Sigmoid colon (tissue), 7 donors: ENCODE measurements at places on chromosomes 3 and 15. TPM values are rescaled to one million over a fixed set of nuclear protein-coding genes. Genes with fewer than 3 reads are reported as not detected.

Gene TNFSF10
- total RNA-seq, result 24.1 TPM

Gene TMEM108
- total RNA-seq, result 0.82 TPM

Gene PLD1
- 12.1 TPM for total RNA-seq

DNA sequence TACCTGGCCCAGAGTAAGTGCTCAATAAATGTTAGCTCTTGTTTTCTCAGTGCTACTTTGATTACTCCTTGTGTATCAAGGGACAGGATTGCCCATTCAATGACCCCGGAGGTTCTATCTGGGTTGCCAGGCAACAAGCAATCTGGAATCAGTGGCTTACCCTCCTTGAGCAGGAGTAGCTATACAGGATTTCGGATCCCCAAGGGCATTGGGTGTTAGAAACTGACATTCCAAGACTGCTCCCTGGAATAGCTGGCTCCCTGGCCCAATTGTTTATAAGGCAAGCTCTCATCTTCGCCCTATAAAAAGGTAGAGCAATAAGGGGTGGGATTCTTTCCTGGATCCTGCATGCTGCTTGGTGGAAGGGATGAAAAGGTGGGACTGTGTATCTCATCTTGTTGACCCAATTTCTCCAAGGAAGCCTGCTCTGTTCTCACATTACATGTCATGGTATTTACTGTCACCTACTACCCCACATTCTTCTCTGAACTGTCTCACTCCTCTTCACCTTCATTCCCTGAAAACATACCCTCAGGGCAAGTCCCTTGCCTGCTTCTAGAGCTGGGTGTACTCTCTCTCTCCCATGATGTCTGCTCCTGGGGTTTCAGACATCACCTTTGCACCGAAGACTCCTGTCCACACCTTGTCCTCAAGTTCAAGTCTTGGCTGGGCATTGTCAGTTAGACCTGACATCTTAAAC lies 26.4 kb upstream of the SCN10A start:
- no peak for DNase-seq

DNA sequence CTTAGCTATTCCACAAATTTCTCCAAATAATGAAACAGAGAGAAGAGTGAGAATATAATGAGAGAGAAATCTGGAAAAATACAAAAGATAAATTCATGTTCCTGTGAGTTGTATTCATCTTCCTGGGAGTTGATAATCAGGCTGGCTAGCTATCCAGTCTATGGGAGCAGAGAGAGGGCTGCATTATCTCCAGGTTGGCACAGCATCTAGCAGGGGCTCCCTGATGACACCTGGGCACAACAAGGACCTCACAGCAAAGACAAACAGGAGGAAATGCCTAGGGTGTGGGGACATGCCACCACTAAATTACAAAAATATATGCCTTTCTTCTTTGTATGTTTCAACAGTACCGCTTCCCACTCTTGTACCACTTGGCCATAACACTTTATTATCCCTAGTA lies 1.9 kb downstream of the EHD4 start:
- DNase-seq, result peak; percentile 29

Gene GOLGA6D
- total RNA-seq, result not detected

Gene UBA5
- total RNA-seq, result 21.6 TPM

Gene MINAR1
- total RNA-seq, result 0.36 TPM

DNA sequence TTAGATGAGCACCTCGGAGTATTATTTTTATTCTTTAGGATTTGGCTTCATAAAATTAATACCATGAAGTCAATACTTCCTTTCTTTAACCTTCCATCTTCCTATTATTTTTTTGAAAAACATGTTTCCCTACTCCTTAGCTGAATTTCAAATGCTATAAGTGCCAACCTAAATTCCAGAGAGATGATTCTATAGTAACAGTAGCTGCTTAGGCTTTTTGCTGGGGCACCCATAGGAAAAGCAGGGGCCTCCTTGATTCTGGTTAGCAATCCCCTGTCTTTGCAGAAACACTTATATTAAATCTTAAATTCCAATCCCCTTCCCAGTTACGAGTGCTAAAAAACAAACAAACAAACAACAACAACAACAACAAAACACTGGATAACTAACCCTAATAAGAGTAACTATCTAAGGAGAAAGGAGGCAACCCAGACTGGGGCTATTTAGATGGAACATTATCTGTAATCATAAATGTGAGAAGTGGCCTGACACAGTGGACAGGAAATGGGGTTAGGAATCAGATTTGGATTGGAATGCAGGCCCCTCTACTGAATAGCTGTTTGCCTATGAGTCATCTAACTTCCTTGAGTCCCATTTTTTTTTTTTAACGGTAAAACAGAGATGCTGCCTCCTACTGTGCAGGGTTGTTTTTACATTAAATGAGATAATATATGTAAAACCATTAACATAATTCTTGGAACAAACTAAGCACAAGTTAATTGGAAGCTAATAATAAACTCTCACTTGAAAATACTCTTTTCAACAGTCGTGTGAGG lies 148.1 kb downstream of the WDR72 start:
- DNase-seq, result no peak

DNA sequence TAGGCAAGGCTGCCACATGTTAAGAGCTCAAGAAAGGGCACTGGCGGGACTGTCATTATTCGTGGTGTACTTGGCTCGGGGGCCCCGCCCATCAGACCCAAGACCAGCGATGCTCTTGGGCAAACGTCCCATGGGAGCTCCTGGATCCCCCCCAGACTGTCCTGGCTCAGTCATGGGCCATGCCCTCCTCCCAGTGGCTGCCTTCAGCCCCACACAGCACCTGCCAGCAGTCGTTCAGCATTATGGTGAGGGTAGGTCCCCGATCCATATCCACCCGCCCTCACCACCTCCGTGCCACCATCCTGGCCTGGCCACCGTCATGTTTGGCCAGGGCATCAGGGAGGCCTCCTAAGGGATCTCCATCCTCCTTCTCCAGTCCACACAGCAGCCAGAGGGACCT lies 51.4 kb upstream of the IQSEC1 start:
- peak; percentile 19 for DNase-seq

GRCh38 chr3:58026598-58026997 lies 18.4 kb downstream of the FLNB start:
- DNase-seq, result no peak

Gene SERPINI2
- not detected for total RNA-seq

Gene CLDN18
- not detected for total RNA-seq

DNA sequence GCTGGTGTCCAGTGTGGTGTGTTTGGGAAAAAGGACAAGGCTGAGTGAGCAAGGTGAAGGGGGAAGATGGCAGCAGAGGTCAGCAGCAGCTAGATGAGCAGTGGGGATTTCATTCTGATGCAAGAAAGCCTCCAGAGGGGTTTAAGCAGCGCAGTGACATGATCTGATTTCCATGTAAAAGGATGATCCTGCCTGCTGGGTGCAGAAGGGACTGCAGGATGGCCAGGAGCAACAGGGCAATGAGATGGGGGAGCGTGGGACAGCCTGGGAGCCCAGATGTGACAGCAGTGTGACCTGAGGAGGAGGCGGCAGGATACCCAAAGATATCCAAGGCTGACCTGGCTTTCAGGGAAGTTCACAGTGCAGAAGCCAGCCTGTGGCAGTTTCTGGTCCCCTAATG lies 6.1 kb downstream of the WNT7A start:
- DNase-seq, result no peak

DNA sequence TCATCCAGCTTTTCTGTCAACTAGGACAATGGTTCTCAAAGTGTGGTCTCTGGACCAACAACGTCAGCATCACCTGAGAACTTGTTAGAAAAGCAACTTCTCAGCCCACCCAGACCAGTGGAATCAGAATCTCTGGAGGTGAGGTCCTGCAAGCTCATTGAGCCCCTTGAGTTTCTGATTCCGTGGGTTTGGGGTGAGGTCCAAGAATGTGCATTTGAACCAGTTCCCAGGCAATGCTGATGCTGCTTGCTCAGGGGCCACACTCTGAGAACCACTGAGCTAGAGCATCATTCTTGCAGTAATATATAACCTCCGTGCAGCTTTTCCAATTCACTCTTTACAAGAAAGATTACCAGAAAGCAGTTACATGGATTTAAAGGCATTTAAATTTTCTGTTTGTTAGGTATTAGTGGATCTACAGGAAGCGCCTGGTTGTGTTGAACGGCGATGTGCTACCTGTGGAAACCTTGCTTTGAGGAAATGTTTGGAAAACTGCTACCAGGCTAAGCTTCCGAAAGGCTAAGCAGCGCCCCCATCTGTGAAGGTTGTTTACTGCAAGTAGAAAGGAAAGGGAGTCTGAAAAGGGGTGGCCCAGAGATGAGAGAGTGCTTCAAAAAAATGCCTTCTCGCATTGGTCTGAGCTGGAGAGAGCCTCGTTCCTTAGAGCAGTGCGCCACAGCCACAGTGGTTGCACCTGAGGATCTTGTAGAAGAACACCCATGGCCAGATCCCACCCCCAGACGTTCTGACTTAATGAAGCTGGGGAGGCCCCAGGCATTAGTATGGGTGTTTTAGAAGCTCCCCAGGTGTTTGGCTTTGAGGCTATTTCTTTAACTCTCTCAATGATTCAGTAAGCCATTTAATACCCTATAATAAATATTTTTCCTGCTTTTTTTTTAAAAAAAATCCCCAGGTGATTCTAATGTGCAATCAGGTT lies 50.0 kb downstream of the RLBP1 start:
- DNase-seq, result peak; percentile 65

- no peak for DNase-seq
These were observed 96.1 kb downstream of the STAC start for GRCh38 chr3:36476286-36476942.

- no peak for DNase-seq
These were observed 90.0 kb downstream of the TGFBR2 start for GRCh38 chr3:30696403-30696819.

Gene TOMM70
- total RNA-seq, result 54.9 TPM

GRCh38 chr3:175187586-175187985 lies 328.5 kb downstream of the NAALADL2 start:
- DNase-seq, result no peak

DNA sequence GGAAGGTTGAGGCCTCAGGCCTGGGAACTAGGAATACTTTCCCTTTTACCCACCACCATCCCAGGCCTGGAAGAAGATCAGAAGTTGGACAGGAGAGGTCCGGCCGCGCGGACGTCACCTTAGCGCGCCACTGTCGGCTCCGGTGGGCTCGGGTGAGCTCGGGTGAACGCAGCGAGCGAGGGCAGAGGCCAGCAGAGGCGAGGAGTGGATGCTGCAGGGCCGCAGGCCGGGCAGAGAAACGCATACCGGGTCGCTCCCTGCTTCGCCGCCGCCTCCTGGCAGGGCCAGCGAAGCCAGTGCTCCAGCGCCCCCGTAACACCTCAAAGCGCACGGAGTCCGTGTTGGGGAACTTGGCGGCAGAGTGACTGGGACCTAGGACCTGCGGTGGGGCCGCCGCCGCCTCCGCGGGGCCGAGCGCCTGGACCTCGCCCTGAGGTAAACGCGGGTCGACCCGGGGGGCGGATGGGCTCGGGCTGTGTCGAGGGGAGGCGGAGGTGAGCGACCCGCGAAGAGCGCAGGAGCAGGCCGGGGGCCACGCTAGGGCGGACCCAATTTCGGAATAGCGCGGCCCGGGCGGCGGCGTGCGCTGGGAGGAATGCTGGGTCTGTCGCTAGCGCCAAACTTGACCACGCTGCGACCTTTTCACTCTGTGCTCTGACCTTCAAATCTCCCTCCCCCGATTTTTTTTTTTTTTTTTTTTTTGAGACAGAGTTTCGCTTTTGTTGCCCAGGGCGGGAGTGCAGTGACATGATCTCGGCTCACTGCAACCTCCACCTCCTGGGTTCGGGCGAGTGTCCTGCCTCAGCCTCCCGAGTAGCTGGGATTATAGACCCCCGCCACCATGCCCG lies 1.6 kb downstream of the CYP11A1 start:
- peak; percentile 81 for DNase-seq

- no peak for DNase-seq
These were observed 9.2 kb downstream of the SKIC8 start for GRCh38 chr15:78290222-78290621.

DNA sequence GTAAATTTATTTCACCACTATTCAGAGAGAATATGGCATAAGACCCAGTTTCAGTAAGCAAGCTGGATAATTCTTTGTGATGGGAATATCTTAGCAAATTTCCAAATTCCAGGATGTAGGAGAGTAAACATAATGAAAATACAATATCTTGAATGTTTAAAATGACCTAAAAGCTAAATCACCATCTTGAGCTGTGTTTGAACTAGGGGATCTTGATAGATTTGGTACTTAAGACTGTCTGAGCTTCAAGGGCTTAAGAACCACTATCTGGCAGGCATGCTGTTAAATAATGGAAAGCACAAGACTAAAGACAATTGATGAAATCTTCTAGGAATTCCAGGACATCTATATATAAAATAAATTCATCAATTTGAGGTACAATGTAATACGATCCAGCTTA lies 217.7 kb downstream of the ATP8B4 start:
- DNase-seq, result no peak

Gene MELTF
- total RNA-seq, result 3.6 TPM

DNA sequence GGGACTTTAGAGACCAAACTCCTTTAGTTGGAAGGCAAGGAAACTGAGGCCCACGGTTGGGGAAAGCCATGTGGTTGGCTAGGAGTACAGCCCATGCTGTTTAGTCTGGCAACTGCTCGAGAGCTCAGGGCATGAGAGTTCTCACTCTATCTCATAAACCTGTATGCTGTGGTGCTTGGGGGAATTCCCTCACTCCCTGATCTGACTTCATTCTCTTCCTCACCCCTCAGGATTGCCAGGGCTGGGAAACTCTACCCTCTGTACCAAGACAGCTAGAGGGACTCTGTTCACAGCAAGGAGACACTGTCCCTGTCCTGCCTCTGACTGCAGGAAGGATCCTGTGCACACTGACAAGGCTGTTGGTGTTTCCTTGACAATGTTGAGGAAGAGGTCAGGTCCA lies 230.2 kb downstream of the ZNF621 start:
- DNase-seq, result no peak

DNA sequence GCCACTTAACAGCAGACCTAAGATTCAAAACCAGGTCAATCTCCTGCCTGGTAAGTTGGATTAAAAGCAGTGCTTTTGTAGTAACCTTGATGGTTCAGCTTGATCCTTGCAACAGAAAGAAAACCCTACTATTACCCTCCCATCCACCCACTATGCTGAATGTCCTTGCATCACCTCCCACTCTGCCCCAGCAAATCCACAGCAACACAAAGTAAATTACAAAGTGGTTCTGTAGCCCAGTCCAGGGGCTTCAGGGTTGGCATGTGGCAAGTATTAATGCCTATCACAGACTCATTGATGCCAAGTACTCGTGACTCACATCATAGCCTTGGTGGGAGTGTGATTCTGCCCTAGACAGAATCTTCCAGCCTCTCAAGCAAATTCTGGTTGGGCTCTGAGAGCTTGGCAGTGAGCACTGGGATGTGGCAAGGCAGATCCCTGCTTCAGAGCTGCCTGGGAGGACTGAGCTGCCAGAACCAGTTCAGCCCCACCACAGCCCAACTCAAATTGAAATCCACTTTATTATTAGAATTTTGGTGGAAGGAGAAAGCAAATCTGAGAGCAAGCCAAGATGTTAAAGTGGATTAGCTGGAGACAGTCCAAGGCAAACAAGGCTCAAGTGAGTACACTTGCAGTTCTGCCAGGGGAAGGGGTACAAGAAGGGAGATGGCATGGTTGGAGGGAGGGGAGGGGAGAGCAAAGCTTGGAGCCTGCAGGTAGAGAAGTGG lies 225.8 kb upstream of the UMPS start:
- no peak for DNase-seq

- no peak for DNase-seq
These were observed 5.9 kb upstream of the RBP2 start for GRCh38 chr3:139482206-139482605.

- DNase-seq, result no peak
These were observed 835 bp downstream of the ARIH2 start for GRCh38 chr3:48919215-48920138.

Gene SNURF
- 21.8 TPM for total RNA-seq
